ENCODE measurements at places on chromosomes 11 and 22.

DNA sequence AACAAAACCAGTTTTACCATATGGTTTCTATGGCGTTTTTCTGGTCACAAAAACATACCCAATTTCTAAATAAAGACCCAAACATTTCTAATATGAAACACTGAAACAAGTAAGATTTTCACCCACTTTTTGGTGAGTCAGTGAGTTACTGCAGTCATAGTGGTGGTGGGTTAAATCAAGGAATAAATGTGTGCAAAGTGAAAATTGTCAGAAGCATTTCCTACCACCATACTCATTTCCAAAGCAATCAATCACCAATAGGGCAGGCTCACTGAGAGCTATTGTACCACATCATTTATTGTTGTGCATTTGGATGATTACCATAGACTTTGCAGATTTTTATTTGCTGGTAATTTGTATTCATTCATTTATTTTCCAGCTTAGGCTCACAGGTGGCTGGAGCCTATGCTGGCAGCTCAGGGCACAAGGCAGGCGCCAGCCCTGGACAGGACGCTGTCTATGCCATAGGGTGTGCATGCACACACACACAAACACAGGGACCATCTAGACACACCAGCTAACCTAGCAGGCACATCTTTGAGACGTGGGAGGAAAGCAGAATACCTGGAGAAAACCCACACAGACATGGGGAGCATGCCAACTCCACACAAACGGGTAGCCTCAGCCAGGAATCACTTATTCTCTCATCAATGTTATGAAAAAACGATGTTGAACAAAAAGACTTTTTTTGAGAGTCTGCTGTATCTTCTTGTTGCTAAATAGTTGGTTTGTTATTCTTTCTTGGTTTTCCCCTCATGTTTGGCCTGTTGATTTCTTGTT is 5.1 kb downstream of the FAM118B start:
- DNase-seq, result no peak

- DNase-seq, result no peak
Measured at GRCh38 chr11:20020198-20020597, 140.1 kb downstream of the DBX1 start.

GRCh38 chr22:47434336-47435203 is 672.1 kb downstream of the TBC1D22A start:
- DNase-seq, result no peak

- no peak for DNase-seq
Measured at GRCh38 chr22:46074771-46075551, 75.4 kb upstream of the PPARA start.

- DNase-seq, result peak; percentile 51
Measured at GRCh38 chr11:100827934-100828661, 141.0 kb downstream of the ARHGAP42 start.

DNA sequence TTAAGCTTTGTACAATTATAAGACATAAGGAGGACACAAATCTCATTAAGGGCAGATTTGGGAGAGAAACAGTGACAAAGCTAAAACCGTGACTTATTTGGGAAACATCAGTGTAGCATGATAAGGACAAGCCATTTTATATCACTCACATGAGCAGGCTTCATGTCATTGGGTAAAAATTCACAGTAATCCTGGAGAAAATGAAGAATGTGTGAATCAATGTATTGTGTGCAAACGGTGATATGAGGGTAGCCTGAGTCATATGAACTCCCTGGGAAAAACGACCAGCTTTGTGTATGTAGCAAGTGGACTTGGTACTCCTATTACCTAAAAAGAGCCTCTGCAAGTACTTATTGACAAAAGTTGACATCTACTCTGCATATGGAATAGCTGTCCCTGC is 6.0 kb upstream of the TRIM34 start:
- no peak for DNase-seq

GRCh38 chr11:19977941-19978340 is 182.3 kb downstream of the DBX1 start:
- DNase-seq, result no peak

DNA sequence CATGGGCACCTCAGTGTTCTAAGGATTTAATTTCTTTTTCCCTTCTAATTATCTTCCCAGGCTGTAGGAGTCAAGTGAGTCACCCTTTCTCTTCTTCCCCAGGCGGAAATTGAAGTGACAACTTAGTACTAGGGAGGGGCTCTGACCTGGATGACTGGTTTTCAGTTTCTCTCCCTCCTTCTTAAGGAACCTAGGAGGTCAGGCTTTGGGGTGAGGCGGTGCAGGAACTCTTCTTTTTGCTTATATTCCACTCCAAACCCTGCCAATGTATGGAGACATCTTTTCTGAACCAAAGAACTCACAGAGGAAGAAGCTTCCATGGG is 12.6 kb downstream of the ZDHHC5 start:
- no peak for DNase-seq

DNA sequence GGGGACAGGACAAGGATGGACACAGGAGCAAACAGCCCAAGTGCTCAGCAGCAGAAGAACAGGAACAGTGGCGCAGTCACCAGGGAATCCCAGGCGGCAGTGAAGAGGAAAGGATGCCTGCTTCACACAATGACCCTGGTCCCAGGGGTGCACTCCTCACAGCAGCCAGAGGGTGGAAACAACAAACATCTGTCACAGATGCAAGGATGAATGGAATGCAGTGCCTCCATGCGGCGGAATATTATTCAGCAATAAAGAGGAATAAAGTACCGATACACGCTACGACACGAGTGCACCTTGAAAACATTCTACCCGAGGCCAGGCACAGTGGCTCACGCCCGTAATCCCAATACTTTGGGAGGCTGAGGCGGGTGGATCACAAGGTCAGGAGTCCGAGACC is 12.7 kb downstream of the CSNK1E start:
- DNase-seq, result no peak

DNA sequence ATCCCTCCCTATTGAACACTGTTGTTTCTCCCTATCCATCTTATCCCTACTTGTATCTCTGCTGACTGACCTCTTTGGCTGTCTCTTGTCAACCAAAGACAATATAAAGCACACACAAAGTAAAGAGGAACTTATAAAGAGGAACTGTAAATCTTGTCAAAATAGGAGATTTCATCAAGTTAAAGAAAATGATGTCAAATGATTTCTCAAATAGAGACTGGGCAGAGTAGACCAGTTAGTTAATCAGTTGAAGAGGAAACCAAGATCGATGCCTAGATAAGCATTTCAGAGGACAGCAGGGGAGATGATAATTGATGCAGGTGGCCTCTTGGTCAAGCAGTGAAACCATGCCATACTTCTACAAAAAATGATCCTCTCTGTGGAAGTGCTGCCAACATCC is 22.7 kb downstream of the KCNQ1OT1 start:
- DNase-seq, result no peak

- no peak for DNase-seq
Measured at GRCh38 chr11:116534270-116534975, 238.4 kb downstream of the BUD13 start.

DNA sequence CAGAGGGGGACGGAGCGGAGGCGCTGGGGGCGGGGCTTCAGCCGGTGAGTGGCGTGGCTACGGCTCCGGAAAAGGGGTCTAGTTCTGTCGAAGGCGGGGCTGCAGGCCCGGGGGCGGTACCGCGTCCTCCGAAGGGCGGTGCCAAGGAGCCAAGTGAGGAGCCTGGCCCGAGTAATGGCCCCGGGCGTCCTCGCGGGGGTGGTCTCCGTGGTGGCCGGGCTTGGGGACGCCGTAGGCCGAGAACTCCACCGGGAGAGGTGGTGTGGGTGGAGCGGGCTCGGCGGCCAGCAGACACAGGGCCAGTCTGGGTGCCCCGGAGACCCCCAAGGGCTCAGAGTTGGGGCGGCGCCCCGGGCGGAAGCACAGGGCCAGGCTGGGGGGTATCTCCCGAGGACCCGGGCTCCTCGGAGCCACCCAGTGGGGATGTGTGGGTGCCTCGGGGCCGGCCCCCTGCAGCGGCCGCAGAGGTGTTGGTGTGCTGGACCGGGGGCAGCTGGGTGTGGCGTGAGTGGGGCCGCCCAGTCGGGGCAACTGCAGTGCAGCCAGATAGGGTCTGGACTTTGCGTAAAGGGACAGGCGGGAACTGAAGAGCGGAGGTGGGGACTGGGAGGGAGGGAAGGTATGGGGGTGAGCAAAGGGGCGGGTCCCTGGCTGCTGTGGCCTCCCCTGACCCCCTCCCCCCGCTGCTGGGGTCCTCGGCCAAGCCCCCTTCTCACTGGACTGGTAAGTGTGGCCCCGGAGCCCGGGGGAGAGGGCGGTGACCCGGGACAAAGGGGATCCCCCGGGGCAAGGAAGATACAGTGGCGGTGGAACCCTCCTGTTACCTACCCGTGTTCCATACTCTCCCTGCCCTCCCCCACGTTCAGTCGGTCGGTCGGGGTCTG is 838 bp downstream of the FKBP2 start:
- DNase-seq, result peak; percentile 69

- DNase-seq, result no peak
Measured at GRCh38 chr11:95084509-95084908, 5.1 kb upstream of the ENDOD1 start.

GRCh38 chr11:97107604-97108003 is 717.8 kb downstream of the JRKL start:
- DNase-seq, result peak; percentile 9

DNA sequence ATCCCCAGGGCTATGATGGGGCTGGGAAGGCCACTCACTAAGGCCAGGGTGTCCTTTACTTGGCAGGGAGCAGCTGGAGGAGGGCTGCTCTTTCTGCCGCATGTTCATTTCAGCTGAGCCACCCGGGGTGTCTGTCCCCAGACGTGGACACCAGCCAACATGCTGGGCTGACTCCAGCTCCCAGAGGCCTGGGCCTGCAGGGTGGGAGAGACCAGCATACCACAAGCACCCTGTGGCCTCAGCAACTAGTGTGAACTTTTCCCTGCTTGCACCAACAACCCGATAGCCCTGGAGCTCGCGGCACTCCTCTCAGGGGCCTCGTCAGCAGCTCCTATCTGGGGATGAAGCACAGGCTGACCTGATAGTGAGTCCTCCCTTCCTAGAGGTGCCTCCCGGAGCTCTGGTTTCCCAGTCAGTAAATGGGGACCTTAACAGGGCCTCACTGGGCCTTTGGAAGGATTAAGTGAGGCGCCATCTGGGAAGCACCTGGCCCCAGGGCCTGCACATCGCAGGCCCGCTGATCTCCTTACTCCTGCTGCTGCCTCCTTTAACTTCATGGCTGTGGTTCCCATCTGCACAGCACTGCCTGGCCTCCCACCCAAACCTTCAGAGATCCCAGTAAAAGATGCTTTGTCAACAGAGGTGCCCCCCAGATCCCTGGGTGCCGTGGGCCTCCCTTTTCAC is 83.4 kb downstream of the GALNT18 start:
- no peak for DNase-seq

- no peak for DNase-seq
Measured at GRCh38 chr11:126479178-126479930, 123.9 kb downstream of the ST3GAL4 start.
